Kasumi-1 (cell line): ENCODE measurements at places on chromosomes 5 and 9.

DNA sequence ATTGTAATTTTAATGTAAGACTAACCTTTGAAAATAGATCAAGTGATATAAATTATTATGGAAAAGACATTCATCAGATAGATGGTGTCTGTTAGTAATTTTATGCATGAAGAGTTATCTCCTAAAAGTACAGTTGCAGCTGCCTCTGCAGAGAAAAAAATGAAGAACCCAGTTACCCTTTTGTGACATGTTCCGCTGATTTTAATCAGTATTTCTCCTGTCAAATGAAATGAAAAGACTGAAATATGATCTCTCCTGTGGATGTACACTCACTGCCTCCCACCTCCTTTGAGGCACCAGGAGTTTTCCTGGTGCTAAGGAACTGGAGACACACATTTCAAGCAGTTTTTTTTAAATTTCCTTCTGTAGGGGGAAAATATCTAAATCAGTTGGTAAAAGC lies 277.4 kb downstream of the KIF4B start:
- DNase-seq, result no peak

DNA sequence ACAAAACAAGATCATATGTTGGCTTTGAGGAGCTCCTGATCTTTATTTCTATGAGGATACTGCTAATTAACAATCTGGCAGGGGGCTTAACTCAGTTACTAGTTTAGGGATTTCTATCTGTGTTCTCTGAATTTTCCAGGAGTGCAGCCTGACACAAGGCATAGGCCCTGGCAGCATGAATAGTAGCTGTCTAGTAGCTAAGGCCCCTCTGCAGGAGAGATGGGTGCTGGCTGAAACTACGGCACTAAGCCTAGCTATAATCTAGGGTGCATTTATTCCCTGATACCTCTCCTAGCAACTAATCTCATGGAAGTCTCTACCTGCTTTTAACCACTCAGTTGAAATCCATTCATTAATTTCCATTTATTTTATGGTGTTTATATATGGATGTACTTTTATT lies 268.2 kb downstream of the TMEM232 start:
- no peak for DNase-seq

GRCh38 chr9:117704024-117704575 lies at the start of gene TLR4:
Gene TLR4 (plus strand): TSS chr9:117704403. CDS start chr9:117704473, 70 bp downstream.
- peak; percentile 69 for DNase-seq

DNA sequence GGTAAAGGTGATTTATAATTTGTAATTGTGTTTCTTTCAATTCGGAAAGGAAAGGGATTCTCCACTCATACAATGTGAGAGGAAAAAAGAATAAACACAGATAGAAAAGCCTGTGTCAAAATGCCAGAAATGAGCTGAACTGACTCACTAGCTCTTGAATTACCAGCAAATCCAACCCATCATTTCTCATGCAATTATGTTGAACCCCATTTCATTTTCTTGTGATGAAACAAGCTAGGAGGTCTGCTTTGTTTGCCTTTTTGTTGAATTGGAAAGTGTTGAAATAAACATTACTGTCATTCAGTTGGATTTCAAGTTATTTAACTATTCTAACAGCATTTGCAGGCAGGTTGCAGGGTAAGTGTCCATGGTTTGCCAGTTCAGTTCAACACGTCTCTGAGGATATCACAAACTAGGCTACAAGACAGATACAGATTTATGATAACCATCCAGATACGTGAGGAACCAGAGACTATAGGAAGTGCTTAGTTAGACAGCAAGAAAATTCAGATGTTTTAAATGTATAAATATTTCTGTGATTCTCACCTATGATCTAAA lies 547.2 kb downstream of the MAT2B start:
- DNase-seq, result no peak

- no peak for DNase-seq
These were observed 35.7 kb upstream of the SLC25A51 start for GRCh38 chr9:37939575-37940095.

GRCh38 chr9:70805949-70806348 lies 315.5 kb downstream of the TRPM3 start:
- no peak for DNase-seq

GRCh38 chr9:120569556-120569955 lies 10.4 kb downstream of the CDK5RAP2 start:
- DNase-seq, result no peak

DNA sequence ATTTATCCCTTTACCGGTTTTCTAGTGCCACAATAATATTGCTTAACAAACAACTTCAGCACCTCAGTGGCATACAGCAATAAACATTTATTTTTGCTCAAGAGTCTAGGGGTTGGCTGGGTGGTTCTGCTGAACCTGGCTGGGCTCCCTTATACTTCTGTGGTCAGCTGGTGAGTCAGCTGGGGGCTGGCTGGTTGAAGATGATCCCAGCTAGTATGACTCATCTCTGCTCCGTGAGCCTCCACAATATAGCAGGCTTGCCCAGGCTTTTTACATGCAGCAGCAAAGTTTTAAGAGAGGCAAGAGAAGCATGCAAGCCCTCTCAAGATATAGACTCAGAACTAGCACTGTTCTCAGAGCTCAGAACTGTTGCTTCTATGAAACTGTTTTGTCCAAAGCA lies 523.5 kb upstream of the CLINT1 start:
- peak; percentile 1 for DNase-seq
